NCI-H1105 (cell line): ENCODE measurements at places on chromosomes 7 and 10.

DNA sequence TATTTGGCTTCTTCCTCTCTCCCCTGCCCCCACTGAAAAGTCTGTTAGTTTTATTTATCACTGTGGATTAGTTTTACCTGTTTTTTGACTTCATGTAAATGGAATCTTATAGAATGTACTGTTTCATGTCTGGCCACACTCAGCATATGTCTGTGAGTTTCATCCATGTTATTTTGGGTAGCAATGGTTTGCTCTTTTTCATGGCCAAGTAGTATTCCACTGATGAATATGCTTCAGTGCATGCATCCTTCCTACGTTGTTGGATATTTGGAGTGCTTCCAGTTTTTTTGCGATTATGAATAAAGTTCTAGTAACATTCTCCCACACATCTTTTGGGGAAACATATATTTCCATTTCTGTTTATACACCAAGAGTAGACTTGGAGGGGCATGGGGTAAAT lies 19.1 kb downstream of the TCF7L2 start:
- no peak for DNase-seq

- no peak for DNase-seq
Observed at GRCh38 chr7:30549931-30550493, 44.7 kb upstream of the GARS1 start.

DNA sequence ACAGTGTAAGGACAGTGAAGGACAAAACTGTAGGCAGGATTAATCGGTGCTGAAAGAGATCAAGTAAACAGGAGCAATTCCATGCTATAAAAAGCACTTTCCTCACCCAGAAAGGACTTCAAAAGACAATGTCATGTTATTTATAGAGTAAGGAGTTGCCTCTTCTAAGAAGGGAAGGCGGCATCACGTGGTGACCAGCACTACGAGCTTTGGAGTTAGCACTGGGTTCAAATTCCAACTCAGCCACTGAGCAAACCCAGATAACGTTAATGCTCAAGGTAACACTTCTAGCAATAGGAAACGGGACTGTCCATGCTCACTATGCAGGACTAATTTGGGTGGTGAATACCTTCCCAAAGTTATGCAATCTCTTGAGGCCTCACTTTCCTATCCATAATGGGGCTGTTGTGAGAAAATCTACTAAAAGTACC lies 715 bp upstream of the PANK1 start:
- no peak for DNase-seq

GRCh38 chr7:8197994-8198698 lies 63.8 kb downstream of the ICA1 start:
- DNase-seq: no peak

DNA sequence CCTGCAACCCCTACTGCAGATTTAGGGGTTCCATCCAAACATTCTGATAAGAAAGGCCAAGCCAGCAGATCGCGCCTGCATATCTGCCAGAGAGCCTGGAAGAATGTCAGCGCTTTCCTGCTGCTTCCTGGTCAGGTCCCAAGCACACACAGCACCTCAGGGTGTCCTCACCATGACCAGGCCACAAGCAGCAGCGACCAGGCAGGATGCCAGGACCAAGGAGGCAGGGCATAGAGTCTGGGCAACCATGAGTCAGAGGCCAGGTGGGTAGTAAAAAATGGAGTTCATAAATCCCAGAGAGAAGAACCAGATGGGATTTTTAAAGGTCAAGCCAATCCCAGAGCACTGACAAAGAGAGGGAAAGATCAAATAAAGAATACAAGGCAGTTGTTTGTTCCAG lies 5.5 kb upstream of the FAM131B start:
- no peak for DNase-seq

- no peak for DNase-seq
Observed at GRCh38 chr7:101633511-101633910, 4.4 kb upstream of the MYL10 start.
